ENCODE measurements at places on chromosomes 3 and 15. TPM values are rescaled to one million over a fixed set of nuclear protein-coding genes. Genes with fewer than 3 reads are reported as not detected.

Gene TCF12
- 26.9 TPM for polyA plus RNA-seq

Gene RBM5
- 31.8 TPM for polyA plus RNA-seq

Gene ATP13A5
- polyA plus RNA-seq: not detected

Gene ADCY5
- polyA plus RNA-seq: 2.4 TPM

Gene FAIM
- polyA plus RNA-seq: 29.7 TPM

Gene ZKSCAN7
- 4.7 TPM for polyA plus RNA-seq

Gene GP5
- polyA plus RNA-seq: 0.15 TPM

Gene KCNAB1
- polyA plus RNA-seq: 1.3 TPM

Gene COX5A
- polyA plus RNA-seq: 765 TPM

Gene PLSCR4
- 2.9 TPM for polyA plus RNA-seq

Gene CLEC3B
- not detected for polyA plus RNA-seq

Gene ARPIN
- 0.79 TPM for polyA plus RNA-seq

Gene MPI
- polyA plus RNA-seq: 18.0 TPM

Gene VPS8
- polyA plus RNA-seq: 17.3 TPM

Gene CNTN6
- polyA plus RNA-seq: not detected

Gene XCR1
- polyA plus RNA-seq: not detected

Gene RBPMS2
- polyA plus RNA-seq: 171 TPM

Gene GATM
- polyA plus RNA-seq: 9.1 TPM

Gene MUC4
- polyA plus RNA-seq: 0.80 TPM

Gene CCDC12
- 133 TPM for polyA plus RNA-seq

Gene DAZL
- 2.5 TPM for polyA plus RNA-seq

Gene GPR27
- 7.8 TPM for polyA plus RNA-seq

Gene LHFPL4
- 2.3 TPM for polyA plus RNA-seq

Gene ANKUB1
- not detected for polyA plus RNA-seq

Gene DRD3
- not detected for polyA plus RNA-seq

Gene TMEM158
- 9.6 TPM for polyA plus RNA-seq

Gene CTDSPL
- polyA plus RNA-seq: 23.2 TPM

Gene ADGRG7
- polyA plus RNA-seq: not detected

Gene SHQ1
- 20.0 TPM for polyA plus RNA-seq

Gene GOLGB1
- polyA plus RNA-seq: 43.7 TPM

Gene PSMA4
- 466 TPM for polyA plus RNA-seq

Gene CALML4
- 16.2 TPM for polyA plus RNA-seq

Gene LYZL4
- not detected for polyA plus RNA-seq

Gene TIPIN
- 39.1 TPM for polyA plus RNA-seq

Gene RBP2
- not detected for polyA plus RNA-seq

Gene BLM
- 43.9 TPM for polyA plus RNA-seq

Gene PTX3
- polyA plus RNA-seq: 1.2 TPM

Gene MME
- polyA plus RNA-seq: 15.2 TPM

Gene ECT2
- 111 TPM for polyA plus RNA-seq

Gene CCDC191
- polyA plus RNA-seq: 1.5 TPM

Gene TRIM59
- 98.6 TPM for polyA plus RNA-seq

Gene EFCAB12
- 0.17 TPM for polyA plus RNA-seq

Gene LIPH
- 0.31 TPM for polyA plus RNA-seq

Gene LZTFL1
- 6.3 TPM for polyA plus RNA-seq

Gene IGF2BP2
- polyA plus RNA-seq: 79.6 TPM

Gene PLCB2
- polyA plus RNA-seq: 7.5 TPM

Gene CTXND1
- polyA plus RNA-seq: 0.05 TPM

All from GM23338 (cell line).